ENCODE measurements at places on chromosomes 16 and 17.

- DNase-seq = no peak
Observed at GRCh38 chr16:75250809-75251279, 580 bp downstream of the BCAR1 start.

GRCh38 chr17:78438271-78438691 is 59.8 kb downstream of the PGS1 start:
- DNase-seq = no peak

DNA sequence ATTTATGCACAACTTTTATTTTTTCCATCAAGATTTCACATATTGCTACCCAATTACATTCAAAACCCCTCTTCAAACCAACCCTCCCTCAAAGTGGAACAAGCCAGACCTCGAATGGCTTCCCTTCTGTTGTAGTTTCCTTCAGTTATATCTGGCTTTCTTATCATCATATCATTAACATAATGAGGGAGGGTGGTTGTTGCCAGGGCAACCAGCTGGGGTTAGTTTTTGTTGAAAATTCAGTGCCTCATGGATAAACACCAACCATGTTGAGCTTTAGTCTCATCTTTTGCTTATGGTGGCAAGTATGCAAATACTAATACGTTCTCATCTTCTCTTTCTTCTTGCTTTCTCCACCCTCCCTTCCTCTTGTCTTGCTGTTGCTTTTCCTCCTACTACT is 359.7 kb downstream of the CDH11 start:
- no peak for DNase-seq

DNA sequence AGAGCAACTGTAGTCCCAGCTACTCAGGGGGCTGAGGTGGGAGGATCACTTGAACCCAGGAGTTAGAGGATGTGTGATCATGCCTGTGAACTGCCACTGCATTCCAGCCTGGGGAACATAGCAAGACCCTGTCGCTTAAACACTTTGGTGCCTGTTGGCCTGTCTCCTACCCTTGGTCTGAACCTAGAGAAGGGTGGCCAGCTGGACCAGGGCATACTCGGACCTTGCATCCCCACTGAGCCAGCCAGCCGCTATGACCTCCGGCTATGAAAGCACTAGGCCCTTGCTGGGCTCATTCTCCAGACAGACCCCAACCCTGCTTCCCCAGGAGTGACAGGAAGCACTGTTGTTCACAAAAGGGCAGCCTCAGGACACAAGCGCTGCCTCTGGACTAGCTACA is 4.6 kb downstream of the IFT20 start:
- no peak for DNase-seq

DNA sequence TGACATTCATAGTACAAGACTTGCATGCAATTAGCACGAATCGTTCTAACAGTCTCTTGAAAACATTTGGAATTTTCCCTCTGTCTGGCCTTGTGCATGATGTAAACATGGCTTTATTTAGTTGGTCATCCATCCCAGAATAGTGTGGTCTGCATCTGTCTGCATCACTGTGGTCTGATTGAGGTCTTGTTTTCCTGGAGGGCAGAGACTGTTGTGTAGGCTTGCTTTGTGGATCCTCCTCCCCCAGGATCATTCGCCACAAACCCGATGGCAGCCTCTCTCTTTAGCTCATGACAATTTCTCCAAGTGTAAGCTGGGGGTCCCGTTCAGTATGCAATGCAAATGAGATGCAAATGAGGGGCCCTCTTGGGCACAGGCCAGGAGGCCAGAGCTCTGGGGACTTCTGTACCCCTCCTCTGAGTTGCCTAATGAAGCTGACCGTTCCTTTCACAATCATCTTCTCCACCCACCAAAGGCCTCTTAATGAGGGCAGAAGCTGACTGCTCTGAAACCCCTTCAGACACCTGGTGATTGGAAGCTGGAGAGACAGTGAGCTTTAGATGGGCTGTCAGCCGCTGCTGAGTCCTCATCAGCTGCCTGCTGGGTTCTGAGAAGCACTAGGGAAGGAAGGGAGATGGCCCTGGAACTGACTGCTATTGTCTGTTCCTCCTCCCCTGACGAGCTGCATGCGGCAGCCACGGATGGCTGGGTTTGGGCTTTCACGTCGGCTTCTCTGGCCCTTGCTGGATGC is 201.2 kb upstream of the CACNG3 start:
- no peak for DNase-seq

DNA sequence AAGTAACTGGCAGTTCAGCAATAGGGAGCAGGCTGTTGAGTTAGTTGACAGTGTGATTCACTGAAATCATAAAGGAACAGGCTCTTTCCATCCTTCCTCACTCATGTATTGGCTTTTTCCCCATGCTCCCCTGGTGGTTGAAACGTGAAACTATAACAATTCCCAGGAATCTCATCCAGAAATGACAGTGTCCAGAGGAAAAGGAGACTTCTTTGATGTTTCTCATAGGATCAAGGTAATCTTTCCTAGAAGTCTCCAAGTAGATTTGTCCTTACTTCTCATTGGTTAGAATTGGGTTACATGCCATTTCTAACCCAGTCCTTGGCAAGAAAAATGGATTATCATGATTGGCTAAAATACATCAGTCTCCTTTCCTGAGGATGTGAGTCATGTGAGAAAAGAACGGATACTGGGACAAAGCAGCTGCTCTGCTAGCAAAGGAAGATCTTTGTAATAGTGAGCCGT is 14.4 kb downstream of the TTC19 start:
- no peak for DNase-seq

Measured in NCI-H1092 treated with DMSO at 0.1 percent for 48 hours (cell line).